ENCODE measurements at places on chromosomes 4 and X.

DNA sequence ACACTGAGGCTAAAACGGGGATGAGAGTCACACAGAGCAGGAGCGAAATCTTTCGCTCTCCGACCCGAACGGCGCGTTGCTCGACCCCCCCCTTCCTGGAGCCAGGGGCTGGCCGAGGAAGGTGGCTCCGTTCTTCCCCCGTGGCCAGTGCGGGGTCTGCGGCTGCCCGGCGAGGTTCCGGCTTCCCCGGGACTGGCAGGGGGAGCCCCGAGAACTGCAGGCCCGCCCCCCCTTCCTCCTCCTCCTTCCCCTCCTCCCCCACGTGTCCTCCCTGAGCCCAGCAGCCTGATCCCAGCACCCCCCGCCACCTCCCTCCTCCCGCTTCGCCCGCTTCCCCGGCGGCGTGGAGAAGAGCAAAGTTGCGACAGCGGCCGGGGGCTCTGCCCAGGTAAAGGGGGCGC, 2.4 kb upstream of the BCORL1 start:
- no peak for DNase-seq

DNA sequence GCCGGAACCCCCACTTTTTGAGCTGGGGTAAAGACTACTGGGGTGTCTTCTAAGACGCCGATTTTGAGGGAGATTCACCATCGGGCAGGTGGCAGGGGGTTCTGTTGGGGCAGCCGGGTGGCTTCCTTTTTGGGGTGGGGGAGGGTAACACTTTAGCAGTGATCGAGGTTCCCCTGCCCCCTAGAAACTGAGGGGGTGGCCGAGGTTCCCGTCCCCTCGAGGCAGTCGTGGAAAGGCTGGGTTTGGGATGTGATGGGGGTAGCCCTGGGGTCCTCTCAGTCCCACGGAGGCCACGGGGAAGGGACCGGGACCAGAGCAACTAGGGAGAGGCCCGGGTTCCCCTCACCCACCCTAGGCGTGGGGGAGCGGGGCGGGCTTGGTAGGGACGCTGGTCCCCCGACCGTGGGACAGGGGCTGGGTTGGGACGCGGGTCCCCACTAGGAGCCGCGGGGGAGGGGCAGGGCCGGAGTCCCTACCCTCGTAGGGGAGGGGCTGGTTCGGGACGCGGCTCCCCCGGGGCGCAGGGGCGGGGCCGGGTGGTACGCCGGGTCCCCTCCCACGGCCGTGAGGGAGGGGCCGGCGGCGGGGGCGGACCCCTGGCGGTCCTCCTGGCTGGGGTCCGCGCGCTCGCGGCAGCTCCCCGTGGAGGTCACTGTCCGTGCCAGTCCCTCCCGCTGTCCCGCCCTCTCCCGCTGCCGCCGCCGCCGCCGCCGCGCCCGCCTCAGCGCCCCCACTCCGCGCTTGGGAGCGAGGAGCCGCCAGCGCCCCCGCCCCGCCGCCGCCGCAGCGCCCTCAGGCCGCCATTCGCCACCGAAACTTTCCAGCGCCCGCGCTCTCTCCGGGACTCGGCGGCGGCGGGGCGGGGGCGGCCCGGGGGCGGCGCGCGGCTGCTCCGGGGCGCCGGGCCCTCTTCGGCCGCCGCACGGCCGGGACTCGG, at the start of gene TBL1X:
TBL1X (plus strand) TSS at position 624 of the 937 bp plus-strand sequence. CDS start 188,529 bp downstream, outside the sequence.
- peak; percentile 70 for DNase-seq

DNA sequence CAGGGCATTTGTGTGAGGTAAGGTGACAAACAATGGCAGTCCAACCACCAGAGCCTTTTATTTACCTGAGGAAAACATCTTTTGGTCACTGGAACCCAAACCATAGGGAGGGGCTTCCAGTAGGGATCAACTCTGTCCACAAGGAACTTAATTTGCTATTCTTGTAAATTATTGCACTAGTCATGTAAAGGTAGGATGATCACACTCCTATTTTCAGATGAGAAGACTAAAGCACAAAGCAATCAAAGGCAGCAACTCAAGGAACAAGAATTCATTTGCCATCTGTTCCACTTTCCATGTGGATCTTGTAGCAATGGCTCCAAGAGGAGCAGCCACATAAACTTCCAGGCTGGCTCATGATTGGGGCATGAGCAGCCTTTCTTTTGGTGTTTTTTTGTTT, 35.3 kb downstream of the CD99L2 start:
- DNase-seq = no peak

DNA sequence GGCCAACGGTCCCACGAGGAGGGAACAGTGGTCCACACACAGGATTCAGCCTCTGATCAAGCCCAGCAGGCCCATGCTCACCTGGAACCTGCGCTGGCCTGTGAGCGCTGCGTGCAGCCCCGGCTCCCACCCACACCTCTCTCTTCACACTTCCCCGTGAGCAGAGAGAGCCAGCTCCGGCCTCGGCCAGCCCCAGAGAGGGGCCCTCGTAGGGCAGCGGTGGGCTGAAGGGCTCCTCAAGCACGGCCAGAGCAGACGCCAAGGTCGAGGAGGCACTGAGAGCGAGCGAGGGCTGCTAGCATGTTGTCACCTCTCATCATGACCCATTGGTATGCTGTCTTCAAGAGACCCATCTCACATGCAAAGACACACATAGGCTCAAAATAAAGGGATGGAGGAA, 83.0 kb upstream of the FMR1 start:
- DNase-seq = no peak

GRCh38 chr4:5478697-5479096, 229.7 kb downstream of the EVC2 start:
- DNase-seq = peak; percentile 5

DNA sequence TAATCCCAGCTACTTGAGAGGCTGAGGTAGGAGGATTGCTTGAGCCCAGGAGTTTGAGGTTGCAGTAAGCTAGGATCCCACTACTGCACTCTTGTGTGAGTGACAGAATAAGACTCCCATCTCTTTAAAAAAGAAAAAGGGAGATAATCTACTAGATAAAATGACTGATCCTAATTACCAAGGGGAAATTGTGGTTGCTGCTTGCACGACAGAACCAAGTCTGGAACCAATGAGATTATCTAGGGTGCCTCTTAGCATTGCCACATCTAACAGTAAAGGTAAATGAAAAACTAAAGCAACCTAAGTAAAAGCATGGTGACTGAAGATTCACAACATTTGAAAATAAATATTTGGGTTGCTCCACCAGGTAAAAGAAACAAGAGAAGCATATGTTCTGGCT, 185.1 kb downstream of the PDHA2 start:
- no peak for DNase-seq

DNA sequence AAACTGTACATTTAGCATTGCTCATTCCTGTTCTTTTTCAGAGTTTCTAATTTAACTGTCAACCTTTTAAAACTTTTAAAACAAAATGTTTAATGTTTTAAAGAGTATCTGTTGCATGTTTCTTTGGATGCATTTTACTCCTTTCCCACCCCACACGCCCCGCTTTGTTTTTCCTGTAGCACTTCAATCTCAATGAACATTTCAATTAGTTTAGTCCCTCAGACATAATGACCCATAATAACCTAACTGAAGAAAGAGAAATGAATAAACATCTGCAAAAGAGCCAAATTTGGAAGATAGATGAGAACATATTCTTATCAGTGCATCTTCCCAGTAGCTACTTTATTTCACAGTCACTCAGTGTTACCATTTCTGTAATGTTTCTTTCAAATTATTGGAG, 7.5 kb downstream of the PCDH10 start:
- no peak for DNase-seq

DNA sequence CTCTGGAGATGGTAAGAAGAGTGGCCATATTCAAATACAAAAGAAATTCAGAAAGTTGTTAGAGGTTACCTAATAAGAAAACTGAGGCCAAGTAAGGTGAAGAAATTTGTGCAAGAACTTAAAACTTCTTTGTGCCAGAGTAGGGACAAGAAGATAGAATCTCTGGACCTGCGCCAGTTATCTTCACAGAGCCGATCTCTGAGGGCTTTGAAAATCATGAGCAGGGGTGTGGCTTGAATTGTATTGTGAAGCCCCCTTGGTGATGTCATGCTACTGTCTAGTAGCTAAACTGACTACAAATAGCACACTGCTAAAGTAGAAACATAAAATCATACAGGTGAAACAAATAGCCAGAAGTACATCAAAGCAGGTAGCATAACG, 184.6 kb downstream of the UGT8 start:
- no peak for DNase-seq

GRCh38 chr4:138045036-138045435, 197.1 kb downstream of the SLC7A11 start:
- DNase-seq = no peak

- no peak for DNase-seq
Observed at GRCh38 chr4:26281881-26282280, 38.9 kb upstream of the RBPJ start.

Measured in left forelimb (tissue), 1 donor.